ENCODE measurements at places on chromosomes 7 and 10.

- DNase-seq = peak; percentile 9
Measured at GRCh38 chr7:137933270-137934017, 68.4 kb downstream of the CREB3L2 start.

DNA sequence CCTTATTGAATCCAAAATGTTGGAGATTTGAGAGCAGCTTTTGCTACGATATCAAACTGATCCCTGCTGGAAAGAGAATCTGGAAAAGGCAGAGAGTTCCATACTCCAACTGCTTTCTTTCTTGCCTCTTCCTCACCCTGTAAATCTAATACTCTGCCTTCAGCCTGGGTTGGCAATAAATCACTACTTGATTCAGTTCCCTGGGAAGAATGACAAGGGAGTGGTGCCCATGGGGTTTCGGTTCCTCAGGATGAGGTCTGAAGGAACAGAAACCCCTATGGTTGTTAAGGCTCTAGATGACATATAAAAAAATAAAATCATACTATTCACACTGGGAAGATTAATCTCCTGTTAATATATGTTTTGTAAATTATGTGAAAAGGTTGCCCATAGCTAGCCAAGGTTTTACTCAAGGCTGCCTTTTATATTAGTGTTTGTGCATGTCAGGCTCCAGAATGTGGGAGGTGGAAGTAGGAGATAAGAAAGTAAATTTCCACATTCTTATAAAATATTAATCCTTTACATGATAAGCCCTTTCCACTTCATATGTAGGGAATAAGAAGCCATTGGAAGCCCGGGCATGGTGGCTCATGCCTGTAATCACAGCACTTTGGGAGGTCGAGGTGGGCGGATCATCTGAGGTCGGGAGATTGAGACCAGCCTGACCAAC, 106.2 kb upstream of the CACNA2D1 start:
- no peak for DNase-seq

DNA sequence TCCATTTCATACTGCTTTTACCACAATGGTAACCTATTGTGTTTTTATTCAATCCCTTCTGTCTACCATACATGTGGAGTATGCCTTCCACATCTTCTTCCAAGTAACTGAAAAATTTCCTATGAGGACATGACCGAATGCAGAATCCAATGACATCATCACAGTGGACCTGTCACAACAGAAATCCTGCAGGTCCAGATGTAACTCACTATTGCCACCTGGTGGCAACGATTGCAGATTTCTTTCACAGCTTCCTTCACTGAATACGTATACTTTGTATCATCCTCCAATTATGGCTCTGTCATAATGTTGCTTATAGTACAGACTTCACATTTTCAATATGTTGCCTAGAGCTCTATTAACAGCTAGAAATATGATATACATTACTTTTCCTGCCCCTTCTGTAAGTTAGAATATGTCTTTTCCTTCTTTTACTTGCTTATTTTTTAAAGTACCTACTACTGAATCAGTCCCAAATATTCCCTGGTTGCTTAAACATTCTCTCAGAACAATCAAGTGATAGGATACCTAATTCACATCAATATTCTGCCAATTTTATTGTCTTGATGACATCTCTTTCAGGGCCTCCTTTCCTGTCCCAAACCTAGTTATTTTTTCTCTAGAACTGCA, 45.4 kb downstream of the SLC13A1 start:
- DNase-seq = peak; percentile 85

DNA sequence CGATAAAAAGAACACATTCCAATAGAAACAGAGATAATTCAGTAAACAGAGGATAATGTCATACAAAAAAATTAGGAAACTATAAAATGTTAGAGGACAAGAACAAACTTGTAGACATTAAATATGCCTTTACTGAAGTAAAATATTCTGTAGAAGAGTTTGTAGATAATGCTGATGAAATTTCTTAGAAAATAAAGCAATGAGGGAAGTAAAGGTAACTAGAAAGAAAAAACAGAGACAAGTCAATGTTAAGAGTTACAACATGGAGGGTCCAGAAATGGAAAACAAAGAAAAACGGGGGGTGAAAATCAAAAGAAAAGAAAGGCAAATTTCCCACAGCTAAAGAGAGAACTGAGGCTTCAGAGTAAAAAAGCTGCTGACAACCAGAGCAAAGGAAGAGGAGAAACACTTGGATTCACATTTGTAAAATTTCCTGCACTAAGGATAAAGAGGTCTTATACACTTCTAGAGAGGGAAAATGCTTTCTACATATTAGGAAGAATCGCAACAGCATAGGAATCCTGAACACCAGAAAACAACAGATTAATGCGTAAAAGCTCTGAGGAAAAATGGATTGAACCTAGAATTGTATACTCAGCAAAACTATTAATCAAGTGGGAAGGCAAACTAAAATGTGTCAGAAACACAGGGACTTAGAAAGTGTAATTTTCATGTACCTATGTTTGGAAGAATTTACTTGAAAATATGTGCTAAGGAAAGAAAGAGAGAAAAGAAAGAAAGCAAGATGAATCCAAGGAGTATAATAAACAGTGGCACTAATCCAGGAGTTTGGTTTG, 55.0 kb upstream of the AGR3 start:
- DNase-seq = no peak

- no peak for DNase-seq
Measured at GRCh38 chr7:79317728-79318127, 135.7 kb downstream of the MAGI2 start.

DNA sequence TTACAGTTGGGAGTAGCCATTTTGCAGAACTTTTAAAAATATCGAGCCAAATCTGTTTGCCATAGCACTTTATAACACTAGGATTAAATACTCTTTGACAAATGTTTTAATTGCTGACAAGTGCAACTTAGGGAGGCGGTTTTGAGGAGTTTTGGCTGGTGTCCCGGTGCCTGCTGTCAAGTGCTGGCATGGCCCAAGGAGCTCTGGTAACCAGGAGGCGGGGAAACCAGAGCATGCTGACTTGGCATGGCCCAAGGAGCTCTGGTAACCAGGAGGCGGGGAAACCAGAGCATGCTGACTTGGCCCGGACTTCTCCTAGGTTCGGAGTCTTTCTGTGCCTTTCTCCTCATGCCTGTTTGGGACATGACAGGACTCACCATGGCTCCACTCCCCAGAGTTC, 30.8 kb upstream of the ZNF32 start:
- DNase-seq = no peak

- DNase-seq = no peak
Measured at GRCh38 chr10:50927522-50928189, 42.2 kb upstream of the A1CF start.

DNA sequence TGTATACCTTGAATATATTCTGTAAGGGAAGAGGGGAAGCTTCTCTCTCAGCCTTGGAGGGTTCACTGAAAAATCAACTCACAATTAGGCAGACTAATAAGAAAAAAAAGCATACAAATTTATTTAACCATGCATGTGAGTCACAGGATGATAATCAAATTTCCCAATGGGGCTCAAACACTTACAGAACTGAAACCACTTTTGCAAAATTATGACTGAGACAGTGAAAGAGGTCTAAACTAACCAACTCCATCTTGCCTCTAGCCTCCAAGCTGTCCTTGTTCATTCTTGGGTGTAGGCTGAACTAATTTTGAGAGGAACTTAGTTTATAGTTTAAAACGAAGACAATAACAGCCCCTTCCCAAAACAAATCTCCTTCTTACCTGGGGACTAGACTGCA, 618.3 kb upstream of the AUTS2 start:
- no peak for DNase-seq

DNA sequence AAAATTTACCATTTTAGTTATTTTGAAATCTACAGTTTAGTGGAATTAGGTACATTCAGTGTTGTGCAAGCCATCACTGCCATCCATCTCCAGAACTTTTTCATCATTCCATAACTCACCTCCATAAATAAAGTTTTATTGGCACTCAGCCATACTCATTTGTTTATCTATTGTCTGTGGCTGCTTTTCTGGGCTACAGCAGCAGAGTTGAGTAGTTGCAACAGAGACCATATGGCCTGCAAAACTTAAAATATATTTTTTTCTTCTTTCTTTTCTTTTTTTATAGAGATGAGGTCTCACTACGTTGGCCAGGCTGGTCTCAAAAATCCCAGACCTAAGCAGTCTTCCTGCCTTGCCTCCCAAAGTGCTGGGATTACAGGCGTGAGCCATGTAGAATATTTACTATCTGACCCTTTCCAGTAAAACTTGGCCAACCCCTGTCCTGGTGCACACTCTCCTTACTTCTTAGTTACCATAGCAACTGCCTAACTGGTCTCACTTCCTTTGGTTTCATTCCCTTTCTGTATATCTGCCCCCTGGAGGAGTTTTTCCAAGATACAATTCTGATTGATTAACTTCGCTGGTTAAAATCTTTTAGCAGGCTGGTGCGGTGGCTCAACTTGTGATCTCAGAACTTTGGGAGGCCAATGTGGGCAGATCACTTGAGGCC, 133.2 kb downstream of the CUX1 start:
- peak; percentile 21 for DNase-seq

DNA sequence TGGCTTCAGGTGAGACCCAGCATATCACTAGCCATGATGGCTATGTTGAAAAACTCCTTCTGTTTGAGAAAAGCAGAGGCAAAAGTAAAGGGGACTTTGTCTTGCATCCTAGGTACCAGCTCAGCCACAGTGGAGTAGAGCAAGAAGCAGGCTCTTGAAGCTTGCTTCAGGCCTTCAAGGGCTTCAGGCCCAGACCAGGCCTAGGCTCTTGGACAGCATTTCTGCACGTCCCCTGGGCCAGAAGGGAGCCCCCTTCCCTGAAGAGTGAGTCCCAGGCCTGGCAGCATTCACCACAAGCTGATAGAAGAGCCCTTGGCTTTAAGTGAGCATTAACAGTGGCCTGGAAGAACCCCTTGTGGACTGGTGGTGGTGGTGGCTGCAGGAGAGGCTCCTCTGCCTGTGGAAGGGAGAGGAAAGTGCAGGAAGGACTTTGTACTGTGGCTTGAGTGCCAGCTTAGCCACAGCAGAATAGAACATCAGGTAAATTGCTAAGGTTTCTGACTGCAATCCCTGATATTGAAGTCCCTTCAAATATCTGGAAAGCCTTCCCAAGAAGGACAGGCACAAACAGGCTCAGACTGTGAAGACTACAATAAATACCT, 28.1 kb upstream of the FAM171A1 start:
- no peak for DNase-seq

- no peak for DNase-seq
Measured at GRCh38 chr10:49283491-49283890, 15.5 kb upstream of the C10orf71 start.

DNA sequence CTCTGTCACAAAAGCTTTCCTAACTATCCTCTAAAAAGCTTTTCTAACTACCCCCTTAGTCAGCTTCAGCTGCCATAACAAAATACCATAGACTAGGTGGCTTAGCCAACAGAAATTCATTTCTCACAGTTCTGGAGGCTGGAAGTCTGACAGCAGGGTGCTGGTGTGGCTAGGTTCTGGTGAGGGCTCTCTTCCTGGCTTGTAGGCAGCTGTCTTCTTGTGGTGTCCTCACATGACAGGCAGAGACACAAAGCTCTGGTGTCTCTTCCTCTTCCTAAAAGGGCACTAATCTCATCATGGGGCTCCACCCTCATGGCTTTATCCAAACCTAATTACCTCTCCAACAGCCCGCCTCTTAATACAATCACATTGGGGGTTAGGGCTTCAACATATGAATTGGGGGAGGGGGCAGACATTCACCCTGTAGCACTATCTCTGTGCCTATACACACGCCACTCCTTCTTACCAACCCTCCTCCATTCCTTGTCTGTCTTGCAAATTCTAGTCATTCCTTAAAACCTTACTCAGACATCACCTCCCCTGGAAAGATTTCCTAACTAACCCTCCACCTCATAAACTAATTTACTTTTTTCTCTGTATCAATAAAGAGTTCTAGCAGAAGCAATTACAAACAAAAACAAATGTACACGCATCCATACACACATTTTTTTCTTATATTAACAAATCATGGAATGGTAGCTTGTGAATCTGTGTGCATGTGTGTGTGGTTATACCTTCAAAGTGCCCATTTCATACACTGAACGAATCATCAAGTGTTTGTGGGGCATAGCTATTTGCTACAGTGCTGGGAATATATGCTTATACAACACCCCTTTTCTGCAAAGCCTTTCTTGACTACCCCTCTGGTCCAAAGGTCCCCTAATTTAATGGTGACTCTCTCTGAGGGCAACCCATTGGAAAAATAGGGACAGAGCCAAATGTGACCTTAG, 26.4 kb downstream of the RHOBTB1 start:
- no peak for DNase-seq

- no peak for DNase-seq
Measured at GRCh38 chr10:48945441-48946130, 5.9 kb upstream of the LRRC18 start.

- DNase-seq = no peak
Measured at GRCh38 chr10:130360826-130361311, 224.7 kb downstream of the GLRX3 start.

- no peak for DNase-seq
Measured at GRCh38 chr7:154918741-154919140, 84.2 kb downstream of the PAXIP1 start.

GRCh38 chr7:47739891-47740290, 158.0 kb upstream of the TNS3 start:
- DNase-seq = no peak

GRCh38 chr10:130545122-130545521, 408.9 kb downstream of the GLRX3 start:
- DNase-seq = no peak

DNA sequence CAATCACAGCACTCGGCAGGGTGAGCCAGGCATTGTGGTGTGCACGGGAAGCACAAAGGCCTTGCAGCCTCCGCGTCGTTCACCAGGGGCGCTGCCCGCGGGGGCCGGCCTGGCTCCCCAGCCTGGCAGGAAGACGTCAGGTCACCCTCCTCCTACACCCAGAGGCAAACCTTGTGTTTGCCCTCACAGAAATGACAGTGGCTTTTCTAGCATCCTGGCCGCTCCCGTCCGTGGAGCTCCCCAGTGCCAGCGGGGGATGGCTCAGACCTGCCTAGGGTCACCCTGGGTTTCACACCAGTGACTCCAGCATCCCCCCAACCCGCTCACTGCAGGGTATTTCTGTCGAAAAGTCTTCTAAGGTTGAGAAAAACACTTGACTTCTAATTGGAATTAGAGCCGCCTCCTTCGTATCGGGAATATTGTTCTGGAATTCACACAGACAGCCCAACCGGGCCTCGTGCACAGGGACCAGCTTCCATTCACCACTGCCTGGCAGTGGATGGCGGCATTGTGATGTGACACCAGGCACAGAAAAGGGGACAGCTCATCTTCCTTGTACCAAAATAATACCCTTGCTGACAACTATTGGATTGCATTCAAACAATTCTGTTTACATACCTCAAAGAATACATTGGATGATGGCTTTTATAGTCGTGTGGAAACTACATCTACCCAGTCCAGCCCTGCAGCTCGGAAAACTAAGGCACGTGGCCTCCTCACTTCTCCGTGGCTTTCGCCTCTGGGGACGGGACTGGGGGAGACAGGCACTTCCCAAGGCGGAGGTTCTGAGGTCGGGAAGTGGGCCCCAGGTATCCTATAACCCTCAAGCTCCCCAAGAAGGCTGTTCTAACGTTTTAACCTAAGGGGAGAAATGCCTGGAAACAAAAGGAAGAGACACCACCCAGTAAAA, 109.0 kb downstream of the EBF3 start:
- no peak for DNase-seq

DNA sequence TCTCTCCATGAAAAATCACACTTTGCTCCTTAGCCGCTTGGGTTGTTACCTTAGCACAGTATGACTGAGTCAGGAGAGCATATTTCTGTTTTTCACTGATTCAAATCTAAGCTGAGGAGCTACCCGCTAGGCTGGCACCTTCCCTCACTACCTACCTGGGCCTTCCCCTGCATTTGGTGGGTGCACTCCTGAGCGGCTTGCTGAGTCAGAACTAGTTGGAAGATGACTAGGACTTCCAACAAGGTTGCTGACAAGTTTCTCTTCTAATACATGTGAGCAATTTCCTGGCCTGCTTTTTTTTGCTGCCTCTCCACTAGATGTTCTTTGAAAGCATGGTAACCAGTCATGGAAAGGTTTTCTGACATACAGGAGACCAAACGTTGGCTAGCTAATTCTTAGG, 43.8 kb upstream of the SEC61G start:
- no peak for DNase-seq

Measured in Kasumi-1 (cell line).